ENCODE measurements at places on chromosomes 12 and 14.

DNA sequence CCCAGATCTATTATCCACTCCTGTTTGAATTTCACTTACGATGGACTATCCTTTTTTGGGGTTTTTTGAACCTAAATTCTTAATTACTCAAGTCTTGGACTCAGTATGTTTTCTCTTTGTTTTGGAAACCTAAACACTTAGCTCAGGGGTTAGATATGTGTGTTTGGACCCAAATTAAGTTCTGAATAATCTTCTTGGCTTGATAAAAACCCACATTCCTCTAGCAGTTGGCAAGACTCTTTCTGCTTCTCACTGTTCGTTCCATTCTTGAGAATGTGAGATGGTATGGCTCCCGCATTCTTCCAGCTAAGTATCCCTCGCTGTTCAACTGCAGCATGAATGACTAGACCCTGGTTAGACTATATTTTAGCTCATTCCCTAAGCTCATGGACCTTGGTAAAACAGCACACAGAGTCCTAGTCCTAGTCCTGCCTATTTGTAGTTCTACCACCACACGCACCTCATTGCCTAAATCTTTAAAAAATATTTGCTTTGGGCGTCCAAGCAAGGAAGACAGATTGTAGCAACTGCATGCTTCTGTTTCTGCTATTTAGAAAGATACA, 860.0 kb downstream of the RPS29 start:
- no peak for DNase-seq

DNA sequence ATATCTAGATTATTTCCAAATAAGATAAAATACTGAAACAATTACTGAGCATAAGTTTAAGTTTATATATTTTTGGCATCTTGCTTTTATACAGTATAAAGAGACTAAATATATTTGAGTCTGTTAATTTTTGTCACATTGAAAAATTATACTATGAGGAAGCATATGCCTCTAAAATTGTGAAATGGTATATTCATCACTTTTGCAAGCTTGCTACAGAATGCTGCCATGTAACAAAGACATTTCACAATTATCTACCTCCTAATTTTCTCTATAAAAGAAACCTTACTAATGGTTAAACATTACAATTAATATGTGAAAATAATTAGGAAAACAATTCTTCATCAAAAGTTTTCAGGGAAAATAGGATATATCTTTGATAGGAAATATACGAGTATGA, 22.7 kb upstream of the MUCL1 start:
- no peak for DNase-seq

- DNase-seq = no peak
Measured at GRCh38 chr12:121166356-121166755, 33.7 kb downstream of the P2RX7 start.

- DNase-seq = no peak
Measured at GRCh38 chr14:98622208-98623051, 649.6 kb downstream of the BCL11B start.

GRCh38 chr14:35034440-35034833, 11.6 kb upstream of the FAM177A1 start:
- DNase-seq = no peak

- DNase-seq = no peak
Measured at GRCh38 chr12:56339158-56339422, 406 bp downstream of the IL23A start.

GRCh38 chr14:87494010-87494409, 499.0 kb downstream of the GALC start:
- DNase-seq = no peak

DNA sequence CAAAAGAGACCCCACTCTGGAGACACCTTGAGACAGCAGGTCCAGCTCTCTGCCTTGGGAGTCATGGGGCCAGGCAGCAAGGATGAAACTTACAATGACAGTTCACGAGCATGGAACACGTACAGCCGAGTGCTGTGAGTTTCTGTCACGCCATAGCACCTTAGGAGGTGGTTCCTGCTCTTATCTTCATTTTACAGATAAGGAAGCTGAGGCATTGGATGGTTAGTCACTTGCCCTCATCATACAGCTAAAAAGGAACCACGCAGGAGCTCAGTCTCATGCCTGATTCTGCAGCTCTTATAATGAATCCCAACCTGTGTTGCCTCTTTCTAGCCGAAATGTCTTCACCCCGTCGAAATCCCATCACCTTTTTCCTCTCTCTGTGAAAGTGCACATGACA, 39.9 kb downstream of the C14orf132 start:
- no peak for DNase-seq

- DNase-seq = no peak
Measured at GRCh38 chr14:78829274-78829673, 659.1 kb downstream of the NRXN3 start.

- no peak for DNase-seq
Measured at GRCh38 chr12:48687592-48687991, 5.6 kb upstream of the KANSL2 start.
